DMS79 (cell line): ENCODE measurements at places on chromosomes 3 and 15.

DNA sequence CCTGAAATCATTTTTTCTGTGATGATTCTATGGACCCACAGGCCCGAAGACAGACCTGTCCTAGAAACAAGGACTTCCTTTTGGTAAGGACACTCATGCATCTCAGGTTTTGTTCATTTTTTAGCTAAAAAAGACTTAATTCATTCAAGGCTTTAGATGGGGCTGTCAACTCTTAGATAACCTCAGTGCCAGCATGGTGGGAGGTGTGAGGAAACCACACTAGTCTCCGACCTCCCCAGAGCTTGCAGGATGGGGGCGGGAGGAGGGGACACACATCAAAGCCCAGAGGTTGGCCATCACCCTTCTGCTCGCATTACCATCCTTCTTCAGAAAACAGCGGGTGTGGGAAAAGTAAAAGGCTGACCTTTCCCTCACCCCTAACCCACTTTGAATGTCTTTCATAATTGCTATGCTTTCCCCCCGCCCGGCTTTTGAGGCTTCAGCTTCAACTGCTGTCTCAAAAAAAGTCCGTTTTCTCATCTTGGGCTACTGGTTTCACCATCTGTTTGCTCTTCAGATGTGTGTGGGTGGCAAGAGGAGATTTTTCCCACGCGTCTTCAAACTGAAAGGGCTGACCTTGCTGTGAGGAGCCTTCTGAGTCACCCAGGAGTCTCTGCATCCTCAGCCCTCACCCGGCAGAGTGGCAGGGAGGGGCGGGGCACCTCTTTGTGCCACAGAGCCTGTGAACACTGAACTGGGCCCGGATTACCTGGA, 27.6 kb upstream of the CXCR6 start:
- DNase-seq: no peak

- DNase-seq: no peak
Measured at GRCh38 chr3:161409069-161409468, 37.8 kb upstream of the SPTSSB start.

GRCh38 chr3:14845180-14845579, 26.4 kb downstream of the FGD5 start:
- DNase-seq: no peak

DNA sequence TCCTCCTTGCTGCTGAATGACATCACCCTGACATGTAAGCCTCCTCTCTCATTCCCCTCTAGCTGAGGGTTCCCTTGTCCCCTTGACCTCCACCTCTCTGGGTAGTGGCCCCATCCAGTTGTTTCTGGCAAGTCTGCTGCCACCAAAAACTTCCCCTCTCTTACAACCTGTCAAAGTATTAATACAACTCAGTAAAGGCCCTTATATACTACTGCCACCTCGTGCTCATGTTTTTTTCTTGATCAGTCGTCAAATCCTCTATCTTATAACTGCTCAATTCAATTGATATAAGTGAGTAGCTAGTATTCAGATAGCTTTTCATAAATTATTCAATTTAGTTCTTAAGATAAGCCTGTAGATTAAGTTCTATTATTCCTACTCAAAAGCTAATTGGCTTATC, 249.6 kb downstream of the MBNL1 start:
- DNase-seq: no peak

GRCh38 chr3:155972885-155973584, 102.6 kb downstream of the GMPS start:
- DNase-seq: no peak

DNA sequence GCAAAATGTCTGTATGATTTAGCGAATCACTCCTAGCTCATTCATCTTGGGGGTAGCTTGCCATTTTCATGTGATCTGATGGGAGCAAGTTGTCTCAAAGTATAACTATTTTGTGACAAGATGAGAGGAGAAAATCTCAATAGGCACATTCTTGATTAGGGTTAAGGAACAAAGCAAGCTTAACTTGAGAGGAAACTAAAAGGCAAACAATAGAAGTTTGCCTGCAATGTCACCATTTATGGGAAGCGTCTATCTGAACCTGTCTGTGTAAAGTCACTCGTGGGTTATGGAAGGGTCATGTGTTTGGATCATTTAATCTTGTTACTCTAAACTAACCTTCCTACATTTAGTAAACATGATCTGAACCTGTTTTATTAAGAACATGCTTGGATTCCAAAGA, 232.5 kb downstream of the CDIN1 start:
- DNase-seq: no peak

DNA sequence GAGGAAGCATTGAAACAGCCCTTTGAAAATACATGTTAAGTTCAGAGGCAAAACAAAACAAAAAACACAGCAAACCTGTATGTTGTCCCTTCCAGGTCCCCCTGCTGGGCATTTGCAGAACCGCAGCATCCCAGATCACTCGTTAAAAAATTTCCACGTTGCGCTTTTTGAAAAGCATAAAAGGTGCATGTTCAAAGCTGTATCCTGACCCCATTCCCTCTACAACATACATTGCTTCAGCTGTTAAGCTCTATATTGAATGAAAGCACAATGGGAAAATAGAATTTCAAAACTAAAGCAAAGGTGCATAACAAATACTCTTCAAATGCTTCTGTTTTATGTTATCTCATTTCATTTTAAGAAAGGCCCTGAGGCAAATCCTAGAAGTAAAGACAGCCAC, 328.3 kb downstream of the THSD4 start:
- no peak for DNase-seq

- DNase-seq: no peak
Measured at GRCh38 chr15:52445553-52445952, 83.1 kb downstream of the MYO5A start.

DNA sequence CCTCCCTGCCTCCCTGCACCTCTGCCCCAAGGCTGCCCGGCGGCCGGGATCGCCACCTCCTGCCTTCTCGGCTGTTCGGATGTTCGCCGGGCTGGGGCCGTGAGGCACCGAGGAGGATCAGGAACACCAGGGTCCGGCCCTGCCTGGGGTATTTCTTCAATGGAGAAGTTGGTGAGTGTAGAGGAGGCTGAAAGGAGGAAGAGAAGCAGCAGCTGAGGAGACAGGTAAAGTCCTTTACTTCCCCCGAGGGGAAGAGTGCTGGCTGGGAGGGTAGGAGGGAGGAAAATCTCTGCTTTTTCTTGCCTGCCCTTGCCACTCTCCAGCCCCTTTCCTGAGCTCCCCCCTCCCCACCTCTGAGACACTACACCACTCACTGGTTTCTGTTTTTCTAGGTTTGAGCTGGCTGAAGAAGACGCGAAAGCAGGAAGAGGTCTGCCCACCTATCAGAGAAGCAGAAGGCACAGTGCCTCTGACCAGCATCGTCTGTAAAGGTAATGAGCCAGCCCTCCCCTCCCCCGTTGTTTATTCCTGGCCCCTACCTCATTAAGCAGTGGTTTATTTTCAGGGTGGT, 519 bp downstream of the ASB7 start:
- DNase-seq: no peak

DNA sequence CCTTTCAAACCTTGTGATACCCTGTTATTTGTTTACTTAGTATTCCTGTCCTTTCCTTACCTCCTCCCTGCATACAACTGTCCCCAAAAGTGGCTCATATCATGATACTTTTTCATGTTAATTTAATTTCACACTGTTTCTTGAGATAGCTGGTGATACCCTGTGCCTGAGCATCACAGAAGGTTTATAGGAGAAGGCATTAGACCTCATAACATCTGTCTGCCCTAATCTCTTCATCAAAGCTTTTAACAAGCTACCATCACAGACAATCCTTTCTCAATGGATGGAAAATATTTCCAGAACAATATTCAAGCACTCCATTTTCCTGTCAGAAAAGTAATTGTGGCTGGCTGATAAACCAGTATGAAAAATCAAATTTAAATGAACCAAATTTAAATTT, 81.6 kb downstream of the SSR3 start:
- no peak for DNase-seq

DNA sequence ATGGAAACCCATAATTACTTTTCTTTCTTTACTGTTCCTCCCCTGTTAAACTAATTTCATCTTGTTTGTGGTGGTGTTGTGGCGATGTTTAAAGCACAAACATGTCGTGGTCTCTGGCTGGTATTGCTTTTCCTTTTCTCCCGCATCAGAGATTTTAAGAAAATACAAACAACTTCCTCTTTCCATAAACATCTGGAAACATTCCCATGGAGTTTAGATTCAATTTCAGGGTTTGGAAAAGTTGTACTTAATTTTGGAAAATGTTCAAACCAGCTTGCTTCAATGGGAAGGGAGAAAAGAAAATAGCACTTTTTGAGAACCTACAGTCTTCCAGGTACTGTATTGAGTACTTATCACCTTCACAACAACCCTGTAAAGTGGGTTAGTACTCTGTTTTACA, 30.4 kb downstream of the STARD9 start:
- no peak for DNase-seq

DNA sequence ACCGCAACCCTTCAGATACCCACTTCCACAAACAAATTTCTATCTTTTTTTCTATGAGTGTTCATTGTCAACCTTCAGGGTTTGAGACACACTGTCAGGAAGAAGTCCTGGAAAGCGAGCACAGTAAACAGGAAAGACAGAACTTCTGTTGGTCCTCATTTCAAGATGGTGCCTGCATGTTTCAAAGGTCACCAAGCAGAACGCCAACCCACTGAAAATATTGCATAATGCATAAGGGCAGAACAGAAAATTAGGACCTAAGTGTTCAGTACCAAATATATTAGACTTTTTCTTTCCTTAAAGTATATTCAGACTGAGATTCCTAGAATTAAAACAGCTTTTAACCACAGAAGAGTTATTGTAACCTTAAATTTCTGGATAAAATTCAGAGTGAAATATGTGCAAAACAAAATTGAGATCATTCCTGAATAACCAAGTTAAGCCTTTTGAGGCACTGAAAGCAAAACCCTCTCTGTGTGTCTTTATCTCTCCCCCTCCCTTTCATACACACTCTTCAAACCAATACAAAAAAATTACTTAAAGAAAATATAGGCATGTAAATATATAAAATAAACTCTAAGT, 387.8 kb upstream of the THBS1 start:
- DNase-seq: no peak

- peak; percentile 2 for DNase-seq
Measured at GRCh38 chr15:90035095-90035839, 34.1 kb downstream of the ZNF710 start.

DNA sequence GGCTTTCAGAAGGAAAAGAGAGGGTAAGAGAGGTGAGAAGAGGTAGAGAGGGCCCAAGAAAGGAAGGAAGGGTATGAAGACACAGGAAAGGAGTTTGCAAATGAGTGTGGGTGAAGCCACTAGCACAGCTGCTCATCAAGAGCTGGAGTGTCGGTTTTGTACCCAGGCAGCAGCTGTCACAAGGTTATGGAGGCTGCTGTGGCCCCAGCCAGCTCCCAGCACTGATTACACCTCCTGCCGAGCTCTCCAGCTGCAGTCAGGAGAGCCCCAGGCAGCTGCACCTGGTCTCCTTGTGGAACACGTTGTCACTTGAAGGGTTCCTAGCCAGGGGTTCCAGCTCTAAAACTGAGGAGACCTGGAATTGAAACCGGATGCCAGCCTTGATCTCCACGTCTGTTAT, 60.4 kb upstream of the CHD2 start:
- DNase-seq: peak; percentile 8

- no peak for DNase-seq
Measured at GRCh38 chr15:96406701-96407100, 76.2 kb downstream of the NR2F2 start.

- DNase-seq: no peak
Measured at GRCh38 chr3:179871782-179872181, 165.0 kb downstream of the PEX5L start.

- DNase-seq: no peak
Measured at GRCh38 chr3:49674497-49674983, 389 bp downstream of the APEH start.

DNA sequence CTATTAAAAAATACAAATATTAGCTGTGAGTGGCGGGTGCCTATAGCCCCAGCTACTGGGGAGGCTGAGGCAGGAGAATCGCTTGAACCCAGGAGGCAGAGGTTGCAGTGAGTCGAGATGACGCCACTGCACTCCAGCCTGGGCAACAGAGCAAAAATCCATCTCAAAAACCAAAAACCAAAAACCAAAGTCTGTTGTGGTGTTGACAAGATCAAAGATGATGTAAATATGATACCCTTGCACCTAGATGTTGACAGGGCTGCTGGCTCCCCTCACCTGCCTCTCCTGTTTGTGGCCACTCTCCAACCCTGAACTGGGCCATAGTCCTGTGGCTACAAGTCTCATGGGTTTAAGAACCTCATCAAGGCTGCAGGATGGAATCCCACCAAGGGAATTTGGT, 16.2 kb downstream of the DAPK2 start:
- no peak for DNase-seq

DNA sequence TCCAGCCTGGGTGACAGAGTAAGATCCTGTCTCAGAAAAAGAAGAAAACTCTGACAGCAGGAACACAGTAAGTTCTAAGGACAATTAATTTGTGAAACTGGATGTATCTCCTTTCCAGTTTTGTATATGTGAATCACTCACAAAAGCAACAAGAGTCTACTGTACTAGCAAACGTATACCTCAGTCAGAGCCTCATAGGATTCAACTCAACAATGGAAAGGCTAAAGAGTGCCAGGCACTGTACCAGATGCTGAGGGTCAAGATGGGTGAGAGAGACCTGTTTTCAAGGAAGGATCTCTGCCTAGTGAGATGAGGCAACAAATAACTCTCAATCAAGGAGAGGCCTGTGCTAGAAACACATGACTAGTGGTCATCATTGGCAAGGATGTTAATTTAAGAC, 14.9 kb downstream of the TBL1XR1 start:
- no peak for DNase-seq

GRCh38 chr15:95850837-95851236, 479.7 kb upstream of the NR2F2 start:
- no peak for DNase-seq
